ENCODE measurements at places on chromosomes 5 and 9.

GRCh38 chr9:87534957-87535356 lies 37.3 kb downstream of the DAPK1 start:
- DNase-seq = no peak

DNA sequence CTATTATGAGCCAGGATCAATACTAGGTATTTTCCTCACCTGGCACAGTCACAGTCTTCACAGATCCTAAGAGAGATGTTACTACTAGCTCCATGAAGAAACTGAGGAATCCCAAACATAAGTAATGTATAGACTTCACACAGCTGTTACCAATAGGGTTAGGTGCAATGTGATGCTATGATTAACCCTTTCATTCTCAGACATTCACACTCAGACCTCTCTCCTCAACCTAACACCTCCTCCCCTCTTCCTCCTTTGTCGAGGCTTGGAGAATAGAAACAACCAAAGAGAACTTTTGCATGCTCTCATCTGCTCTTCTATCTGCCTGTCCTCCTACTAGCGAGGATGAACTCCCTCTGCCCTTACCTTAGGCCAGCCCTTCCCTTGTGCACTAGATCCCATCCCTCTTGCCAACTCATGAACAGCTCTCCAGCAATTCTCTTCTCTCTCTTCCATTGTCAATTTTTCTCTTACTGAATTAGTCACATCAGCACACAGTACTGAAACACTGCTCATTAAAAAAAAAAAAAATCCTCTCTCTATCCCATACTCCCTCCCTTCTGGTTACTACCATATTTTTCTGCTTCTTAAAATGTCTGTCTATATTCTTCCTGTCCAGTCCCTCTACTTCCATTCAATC lies 47.7 kb downstream of the MAPKAP1 start:
- no peak for DNase-seq

GRCh38 chr9:10548348-10548747 lies 64.5 kb downstream of the PTPRD start:
- no peak for DNase-seq

GRCh38 chr5:76427206-76428140 lies 24.4 kb downstream of the IQGAP2 start:
- no peak for DNase-seq

GRCh38 chr5:106321242-106321641 lies 1349.5 kb downstream of the EFNA5 start:
- DNase-seq = no peak

DNA sequence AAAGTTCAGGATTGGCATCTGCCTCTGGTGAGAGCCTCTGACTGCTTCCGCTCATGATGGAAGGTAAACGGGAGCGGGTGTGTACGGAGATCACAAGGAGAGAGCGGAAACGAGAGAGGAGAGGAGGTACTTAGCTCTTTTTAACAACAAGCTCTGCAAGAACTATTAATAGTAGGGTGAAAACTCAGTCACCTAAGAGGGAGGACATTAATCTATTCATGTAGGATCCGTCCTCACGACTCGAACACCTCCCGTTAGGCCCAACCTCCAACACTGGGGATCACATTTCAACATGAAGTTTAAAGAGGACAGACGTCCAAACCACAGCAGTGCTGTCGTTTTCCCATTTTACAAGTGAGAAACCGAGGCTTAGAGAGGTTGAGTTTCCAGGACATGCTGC lies 173.7 kb downstream of the SLC28A3 start:
- DNase-seq = no peak

DNA sequence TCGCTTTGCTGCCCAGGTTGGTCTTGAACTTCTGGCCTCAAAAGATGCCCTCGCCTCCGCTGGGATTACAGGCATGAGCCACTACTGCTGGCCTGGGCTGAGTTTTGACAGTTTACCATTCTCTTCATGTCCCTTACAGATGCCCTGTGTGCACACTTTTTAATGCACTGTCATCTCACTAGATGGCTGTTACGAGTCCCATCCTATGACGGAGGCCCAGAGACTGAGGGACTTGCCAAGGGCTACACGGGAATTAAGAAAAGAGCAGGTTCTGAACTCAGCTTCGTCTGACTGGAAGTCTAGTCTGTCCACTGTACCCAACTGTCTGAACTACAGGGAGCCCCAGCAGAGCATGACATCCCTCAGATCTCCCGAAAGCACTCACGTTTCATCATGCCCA lies 63.9 kb downstream of the ARHGEF37 start:
- no peak for DNase-seq

Measured in Caco-2 (cell line).